Esophagus squamous epithelium (tissue), 5 donors: ENCODE measurements at places on chromosomes 2 and 18.

- DNase-seq, result no peak
These were observed 35.7 kb downstream of the NOL10 start for GRCh38 chr2:10654069-10654468.

DNA sequence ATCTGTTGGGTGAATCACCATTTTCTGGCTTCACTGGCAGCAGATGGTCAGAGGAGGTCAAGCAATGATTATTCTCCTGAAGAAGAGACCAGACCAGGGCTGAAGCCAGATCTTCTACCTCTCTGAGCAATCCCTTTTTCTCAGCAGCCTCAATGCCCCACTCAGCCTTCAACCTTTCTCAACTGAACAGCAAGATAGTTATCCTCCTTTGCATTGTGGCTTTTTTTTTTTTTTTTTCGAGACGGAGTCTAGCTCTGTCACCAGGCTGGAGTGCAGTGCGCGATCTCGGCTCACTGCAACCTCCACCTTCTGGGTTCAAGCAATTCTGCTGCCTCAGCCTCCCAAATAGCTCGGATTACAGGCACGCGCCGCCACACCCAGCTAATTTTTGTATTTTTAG lies 50.5 kb downstream of the ZFP36L2 start:
- DNase-seq, result no peak

- DNase-seq, result no peak
These were observed 117.0 kb downstream of the HIBCH start for GRCh38 chr2:190202604-190203003.

GRCh38 chr2:54479424-54479823 lies 23.3 kb downstream of the SPTBN1 start:
- no peak for DNase-seq

DNA sequence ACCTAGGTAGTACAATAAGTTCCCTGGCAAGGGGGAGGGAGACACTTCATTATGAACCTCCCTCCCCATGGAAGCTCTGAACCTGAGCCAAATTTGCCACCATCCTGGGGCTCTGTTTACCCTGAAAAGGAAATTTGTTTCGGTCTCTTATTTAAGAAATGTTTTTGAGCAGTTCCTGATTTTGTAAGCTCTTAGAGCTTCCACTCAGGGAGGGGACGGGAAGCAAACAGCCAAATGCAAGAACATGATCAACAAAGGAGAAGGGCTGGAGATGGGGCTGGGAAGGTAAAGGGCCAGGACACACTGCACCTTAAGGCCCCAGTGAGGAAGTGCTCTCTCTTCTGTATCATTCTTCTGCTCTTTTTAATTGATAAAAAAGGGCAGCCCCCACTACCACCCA lies 117.9 kb downstream of the NRP2 start:
- DNase-seq, result no peak

DNA sequence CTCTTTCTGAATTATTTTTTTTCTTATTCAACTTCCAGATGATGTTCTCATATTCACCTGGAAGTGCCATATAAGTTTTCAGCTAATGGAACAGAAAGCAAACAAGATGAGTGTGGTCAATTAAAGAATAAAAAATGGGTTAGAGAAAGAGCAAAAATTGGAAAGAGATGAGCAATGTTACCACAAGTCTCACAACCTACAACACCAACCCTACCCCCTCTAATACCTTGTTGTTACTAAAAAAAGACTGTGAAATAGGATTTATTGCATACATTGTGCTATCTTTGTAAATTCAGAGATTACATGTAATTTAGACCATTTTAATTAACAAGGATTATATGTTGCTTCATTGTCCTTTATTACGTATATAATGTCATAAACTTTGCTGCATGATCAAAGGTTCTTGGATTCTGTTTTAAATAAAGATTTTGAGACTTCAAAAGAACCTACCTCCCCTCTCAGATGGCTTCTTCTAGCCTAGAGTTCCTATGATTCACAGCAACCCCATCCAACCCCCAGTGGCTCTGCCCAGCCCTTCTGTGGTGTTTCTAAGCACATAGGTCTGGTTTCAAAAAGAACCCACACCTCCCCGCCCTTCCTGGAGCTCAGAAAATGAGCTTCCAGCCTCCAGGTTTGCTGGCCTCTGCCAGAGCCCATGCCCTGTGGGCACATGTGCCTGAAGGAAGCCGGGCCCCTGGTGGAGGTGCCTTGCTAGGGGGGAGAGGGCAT lies 24.7 kb downstream of the LGALSL start:
- no peak for DNase-seq

- no peak for DNase-seq
These were observed 314.1 kb downstream of the STK39 start for GRCh38 chr2:167933097-167933814.

- no peak for DNase-seq
These were observed 50.2 kb downstream of the COL4A3 start for GRCh38 chr2:227214622-227215041.

- no peak for DNase-seq
These were observed 19.3 kb downstream of the GPD2 start for GRCh38 chr2:156455361-156455975.

DNA sequence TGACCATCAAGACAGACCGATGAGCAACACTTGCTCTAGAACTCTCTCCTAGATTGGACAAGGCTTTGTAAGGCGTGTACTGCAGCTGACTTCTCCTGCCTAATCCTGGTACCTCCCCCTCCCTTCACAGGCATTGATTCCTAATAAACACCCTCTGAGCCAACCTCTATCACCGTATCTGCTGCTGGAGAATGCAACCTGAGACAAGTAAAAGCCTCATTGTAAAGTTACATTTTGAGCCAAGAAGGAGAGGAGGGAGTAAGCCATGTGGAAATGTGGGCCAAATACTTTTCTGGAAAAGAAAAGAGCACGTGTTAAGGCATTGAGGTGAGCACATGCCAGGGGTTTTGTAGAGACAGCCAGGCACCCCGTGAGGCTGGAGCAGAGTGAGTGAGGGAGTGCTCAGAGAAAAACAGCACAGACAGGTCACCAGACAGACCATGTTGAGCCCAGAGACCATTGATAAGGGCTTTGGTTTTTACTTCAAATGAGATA lies 2.6 kb upstream of the WDFY1 start:
- DNase-seq, result no peak

DNA sequence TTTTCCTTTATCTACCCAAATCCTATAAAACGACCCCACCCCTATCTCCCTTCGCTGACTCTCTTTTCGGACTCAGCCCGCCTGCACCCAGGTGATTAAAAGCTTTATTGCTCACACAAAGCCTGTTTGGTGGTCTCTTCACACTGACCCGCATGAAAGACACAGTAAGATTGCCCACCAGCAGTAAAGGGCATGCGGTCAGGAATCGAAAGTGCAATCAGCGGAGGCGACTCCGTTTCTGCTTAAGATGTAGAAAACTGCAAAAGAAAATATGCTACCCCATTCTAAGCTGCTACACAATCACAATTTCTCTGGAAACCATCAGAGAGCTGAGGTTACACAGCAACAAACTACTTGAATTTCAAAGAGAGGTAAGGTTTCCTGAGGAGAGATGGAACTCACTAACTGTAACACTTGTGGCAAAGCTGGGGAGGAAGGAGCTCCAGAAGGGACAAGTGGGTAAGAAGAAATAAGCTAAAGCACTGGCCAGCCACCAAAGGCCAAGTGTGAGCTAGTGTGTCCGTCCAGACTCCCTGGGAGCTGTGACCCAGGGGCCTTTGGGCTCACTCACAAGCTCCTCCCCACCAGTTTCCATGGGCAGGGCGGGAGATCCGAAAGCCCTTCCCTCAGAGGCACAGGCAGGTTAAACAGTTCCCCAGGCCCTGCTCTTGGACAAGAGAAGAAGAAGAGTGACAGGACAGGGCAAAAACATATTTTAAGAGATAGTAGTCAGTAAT lies 72.8 kb upstream of the TGFA start:
- DNase-seq, result no peak

- no peak for DNase-seq
These were observed 103.8 kb downstream of the EPHA4 start for GRCh38 chr2:221468317-221468716.

DNA sequence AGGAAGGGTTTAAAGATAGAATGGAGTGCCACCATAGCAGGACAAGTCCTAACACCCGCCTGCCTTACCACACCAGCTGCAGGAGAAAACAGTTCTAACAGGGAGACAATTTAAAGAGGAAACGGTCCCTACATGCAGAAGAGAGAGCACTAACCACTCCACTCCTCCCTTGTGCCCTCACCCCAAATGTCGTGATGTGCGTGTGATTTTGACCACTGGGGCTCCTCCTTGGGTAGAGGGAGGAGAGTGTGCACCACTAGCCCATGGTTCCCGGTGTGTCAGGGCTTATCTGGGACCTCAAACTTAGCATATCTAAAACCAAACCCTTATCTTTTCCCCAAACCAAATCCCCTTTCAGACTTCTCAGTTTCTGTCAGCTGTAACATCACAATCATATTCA lies 105.5 kb upstream of the CCDC68 start:
- DNase-seq, result no peak

DNA sequence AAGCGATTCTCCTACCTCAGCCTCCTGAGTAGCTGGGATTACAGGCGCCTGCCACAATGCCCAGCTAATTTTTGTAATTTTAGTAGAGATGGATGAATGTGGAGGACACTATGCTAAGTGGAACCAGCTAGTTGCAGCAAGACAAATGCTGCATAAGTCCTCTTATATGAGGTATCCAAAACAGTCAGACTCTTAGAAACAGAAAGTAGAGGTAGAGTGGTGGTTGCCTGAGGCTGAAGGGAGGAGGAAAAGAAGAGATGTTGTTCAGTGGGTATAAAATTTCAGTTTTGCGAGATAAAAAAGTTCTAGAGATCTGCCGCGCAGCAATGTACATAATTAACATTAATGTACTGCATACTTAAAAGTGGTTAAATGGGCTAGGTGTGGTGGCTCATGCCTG lies 145.3 kb upstream of the SPRED2 start:
- no peak for DNase-seq

- no peak for DNase-seq
These were observed 151.5 kb downstream of the NCK2 start for GRCh38 chr2:105895990-105896764.

DNA sequence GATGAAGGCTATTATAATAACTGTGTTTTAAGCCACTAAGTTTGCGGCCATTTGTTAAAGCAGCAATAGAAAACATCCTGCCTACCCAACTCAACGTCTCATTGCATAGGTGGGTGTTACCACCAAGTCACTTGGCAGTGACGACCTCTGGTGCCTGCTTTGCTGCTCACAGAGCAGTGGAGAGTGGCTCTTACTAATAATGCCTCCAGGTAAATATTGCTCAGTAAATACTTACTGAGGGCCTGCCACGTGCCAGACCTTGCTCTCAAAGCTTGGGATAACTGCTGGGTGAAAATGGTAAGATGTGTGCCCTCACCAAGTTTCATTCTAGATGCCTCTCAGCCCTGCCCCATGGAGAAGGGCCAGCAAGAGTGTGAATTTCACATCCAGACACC lies 27.7 kb downstream of the ITGA6 start:
- DNase-seq, result no peak

DNA sequence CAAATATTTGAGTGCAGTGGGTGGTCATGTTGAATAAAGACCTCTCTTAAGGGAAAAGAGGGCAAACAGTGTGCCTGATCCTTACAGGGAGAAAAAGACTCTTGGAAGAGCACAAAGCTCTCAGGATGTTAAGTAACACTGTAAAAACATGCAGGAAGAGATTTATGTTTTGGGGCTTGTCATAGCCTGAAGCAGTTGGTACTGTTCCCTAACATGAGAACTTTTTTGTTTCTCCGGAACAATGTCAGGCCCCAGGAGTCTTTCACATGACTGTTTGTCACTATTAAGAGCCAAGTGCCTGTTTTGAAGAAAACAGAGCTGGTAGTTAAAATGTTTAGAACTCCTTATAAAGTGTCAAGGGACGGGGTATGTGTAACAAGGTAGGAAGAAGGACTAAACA lies 83.7 kb upstream of the B3GNT2 start:
- DNase-seq, result no peak

DNA sequence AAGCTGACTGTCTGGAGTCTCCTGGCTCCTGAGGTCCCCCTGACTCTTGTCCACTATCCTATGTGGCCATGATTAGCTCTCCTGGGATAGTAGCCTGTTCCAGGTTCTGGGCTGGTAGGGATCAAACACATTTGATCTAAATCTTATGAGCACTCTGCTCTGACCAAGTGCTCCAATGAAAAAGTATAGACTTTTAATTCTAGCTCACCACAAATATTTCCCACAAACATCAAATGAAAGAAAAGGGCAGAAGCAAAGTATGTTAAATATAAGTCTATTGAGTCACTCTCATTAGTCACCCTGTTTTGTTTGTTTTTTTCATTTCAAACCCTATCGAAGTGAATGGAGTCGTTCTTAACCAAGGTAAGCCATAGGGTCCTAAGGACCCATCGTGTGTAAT lies 39.7 kb upstream of the NEDD4L start:
- DNase-seq, result no peak
